ENCODE measurements at places on chromosomes 6 and 20.

DNA sequence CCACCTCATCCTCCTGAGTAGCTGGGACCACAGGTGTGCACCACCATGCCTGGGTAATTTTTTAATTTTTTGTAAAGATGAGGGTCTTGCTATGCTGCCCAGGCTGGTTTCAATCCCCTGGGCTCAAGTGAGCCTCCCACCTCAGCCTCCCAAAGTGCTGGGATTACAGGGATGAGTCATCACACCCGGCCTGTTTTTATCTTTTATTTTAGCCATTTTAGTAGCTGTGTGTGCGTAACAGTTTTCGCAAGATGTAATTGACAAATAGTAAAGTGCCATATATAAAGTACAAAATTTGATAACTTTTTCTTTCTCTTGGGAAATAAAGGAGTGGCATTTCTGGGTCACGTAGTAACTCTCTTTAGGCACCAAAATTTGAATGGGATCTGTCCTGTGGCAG lies 21.4 kb downstream of the SNAI1 start:
- DNase-seq = no peak

DNA sequence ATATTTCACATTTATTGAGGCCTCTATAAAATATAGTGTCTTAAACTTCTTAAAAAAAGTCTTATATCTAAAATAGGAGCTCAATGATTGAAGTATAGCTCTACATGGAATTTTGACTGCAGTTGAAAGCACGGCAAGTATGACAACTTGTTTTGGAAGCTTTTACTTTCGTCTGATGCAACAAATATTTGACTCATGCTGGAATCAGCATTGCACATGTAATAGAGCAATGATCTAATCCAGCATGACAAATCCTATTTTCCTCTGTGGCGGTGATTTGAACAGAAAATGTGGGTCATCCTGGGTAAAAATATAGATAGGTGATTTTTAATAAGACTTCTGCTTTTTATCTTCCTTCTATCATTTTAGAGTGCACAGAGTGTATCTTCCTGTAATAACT lies 111.6 kb downstream of the TINAG start:
- DNase-seq = no peak

DNA sequence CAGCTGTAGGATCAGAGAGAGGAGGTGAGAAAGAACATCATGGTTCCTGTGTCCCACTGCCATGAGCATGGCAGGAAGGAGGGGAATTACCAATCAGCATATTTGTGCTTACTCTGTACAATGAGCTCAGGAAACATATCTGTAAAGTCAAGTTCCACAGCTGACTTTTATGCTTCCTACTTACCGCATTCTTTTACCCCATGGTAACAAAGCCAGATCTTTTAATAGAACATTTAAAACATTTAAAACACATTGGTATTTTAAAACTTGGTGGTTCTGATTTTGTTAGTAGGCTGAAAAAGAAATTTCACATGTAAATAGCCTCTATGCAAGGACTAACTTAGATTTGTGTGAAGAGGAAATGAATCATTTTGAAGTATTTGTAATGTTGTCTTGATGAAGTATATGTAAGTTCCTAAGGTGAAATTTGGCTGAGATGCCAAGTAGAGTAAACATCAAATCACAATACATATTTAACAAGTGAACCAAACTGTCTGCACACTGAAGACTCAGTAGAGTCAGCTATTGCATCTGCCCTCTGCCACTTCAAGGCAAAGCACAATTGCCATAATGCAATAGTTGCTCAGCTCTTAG lies 114.7 kb downstream of the GJA10 start:
- DNase-seq = no peak

DNA sequence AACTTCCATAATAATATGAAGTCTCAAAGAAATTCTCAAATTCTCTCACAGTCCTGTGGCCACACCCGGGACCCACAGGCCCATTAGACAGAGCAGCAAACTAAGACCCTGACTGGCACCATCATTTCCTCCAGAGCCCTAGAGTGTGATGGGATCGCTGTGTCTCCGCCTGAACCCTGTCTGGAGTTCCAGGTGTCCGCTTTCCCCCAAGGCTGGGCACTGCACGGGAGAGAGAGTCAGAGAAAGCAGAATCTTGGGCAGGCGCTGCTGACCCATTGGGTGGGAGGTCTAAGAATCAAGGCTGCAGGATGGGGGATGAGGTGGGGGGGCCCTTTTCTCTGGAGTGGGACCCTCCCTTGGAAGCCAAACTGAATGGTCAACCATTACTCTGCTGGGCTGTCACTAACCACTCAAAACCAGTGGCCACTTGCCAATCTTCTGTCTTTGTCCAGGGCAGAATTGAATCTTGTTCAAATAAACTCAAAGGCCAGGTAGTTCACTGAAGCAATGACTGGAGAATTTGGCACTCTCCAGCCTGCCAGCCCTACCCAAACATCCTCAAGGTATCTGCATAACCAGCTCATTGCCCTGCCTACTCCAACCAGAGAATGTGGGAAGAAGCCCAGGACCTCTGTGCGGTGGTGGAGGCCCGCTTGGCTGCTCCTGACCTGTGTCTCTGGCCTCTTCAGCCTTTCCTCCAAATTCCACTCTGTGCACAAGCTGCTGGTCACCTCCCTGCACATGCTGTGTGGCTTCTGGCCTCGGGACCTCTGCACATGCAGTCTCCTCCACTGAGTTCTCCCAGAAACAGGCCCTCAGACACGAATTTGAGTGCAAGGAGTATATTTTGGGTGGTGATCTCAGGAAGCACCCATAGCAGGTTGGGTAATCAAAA lies 141.1 kb downstream of the CEBPB start:
- DNase-seq = no peak

DNA sequence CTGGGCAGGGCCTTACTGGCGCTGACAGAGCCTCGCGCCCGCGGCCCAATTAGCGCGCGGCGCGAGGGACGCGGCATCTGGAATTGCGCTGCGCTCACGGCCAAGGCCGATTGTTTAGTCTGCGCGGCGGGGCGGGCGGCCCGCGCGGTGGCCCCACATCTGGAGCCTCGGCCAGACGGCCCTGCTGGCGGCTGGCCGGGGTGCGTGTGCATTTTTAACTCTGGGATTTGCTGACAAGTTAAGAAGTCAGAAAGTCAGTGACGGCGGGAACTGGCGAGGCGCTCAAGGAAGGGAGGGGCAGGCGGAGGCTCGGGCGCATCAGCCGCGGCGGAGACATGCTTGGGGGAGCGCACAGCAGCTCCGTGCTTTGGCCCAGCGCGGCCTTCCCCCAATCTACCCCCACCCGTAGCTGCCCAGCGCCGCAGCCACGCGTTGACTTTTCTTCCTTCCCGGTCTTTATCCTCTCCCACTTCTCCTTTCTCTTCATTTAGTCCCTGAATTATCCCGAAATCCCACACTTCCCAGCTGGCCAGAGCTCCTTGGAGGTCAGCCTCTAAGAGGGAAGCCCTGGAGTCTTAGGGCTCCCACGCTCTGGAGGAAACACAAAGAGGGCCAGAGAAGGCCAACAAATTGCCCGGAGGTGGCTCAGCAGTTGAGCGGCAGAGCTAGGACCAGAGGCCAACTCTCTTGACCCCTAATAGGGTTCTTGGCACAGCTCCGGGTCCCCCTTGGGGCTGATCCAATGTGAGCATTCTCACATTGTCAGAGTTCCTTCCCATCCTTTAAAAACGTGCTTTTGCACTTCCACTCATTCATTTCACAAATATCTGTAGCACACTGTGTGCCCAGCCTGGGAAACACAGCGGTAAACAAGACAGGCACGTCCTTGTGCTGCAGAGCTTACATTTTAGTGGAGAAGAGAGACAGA lies 40.8 kb upstream of the FOXP4 start:
- peak; percentile 44 for DNase-seq

- no peak for DNase-seq
These were observed 44.3 kb downstream of the OR2B2 start for GRCh38 chr6:27867945-27868300.

DNA sequence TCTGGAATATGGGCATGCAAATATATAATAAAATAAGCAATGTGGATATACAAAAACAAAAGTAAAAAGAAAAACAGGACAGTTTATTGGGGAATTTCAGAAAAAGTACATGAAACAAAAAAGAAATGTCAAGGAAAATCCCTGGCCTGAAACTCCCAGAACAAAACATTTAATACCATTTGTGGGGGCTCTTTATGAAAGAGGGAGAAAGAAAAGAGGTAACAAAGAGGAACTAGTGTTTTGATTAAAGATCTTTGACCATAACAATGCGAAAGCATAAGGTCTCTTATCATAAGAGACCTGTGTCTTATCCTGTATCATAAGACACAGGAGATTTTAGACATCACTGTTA lies 88.6 kb upstream of the ARID1B start:
- no peak for DNase-seq

DNA sequence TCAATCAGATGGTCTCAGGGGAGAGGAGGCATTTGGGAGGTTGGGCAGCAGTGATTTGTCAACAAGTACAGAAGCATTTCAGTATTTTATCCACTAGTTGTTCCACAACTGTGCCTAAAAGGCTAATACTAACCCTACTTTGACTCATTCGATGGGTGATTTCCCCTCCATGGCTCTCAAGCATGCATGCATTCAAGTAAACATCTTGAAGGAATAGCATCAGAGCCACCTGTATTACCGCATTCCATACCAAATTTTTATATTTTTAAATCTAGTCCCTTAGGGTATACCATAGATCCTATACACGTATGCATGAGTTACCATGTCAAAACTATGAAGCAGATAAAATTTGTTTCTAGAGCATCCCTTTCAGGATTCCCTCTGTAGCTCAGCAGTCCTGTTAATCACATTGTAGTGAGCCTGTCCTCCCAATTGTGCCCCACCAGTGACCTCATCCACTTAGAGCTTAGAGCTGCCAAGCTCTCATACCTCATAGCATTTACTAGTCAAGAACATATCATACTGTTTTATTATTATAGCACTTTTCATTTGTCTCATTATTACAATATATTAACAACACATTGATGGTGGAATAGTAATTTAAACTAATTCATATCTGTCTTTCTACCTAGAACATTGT lies 213.8 kb downstream of the LAMA2 start:
- DNase-seq = no peak

DNA sequence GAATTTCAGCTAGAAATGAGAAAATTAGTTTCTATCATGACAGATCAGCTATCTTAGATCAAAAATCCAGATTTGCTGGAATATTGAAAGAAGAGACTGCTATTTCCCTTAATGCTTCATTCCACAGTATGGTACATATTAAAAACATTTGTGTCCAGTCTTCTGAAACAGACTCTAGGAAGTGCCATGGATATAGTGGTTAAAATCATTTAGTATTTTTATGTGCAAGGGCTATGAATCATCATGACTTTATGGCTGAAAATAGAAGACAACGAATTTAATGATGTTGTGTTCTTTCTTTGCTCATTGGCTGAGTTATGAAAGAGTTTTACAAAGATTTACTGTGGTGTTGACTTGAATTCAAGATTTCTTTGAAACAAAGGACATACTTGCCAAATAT lies 146.6 kb downstream of the ANKRD60 start:
- no peak for DNase-seq

DNA sequence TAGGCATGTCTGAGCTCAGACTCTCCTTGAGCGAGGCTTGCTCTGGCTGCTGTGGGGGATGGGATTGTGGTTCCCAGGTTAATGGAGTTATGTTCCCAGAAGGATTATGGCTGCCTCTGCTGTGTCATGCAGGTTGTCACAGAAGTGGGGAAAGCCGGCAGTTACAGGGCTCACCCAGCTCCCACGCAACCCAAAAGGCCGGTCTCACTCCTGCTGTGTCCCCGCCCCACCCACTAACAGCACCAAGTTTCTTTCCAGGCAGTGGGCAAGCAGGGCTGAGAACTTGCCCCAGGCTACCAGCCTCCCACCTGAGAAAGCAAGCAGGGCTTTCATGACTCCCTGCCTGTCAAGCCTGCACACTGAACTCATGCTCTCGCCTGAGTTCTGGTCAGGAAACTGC lies 750.5 kb downstream of the FRK start:
- no peak for DNase-seq

GRCh38 chr6:125356884-125357283 lies 55.1 kb upstream of the HDDC2 start:
- no peak for DNase-seq

GRCh38 chr6:168155821-168156741 lies 77.1 kb upstream of the FRMD1 start:
- no peak for DNase-seq

- no peak for DNase-seq
These were observed 41.7 kb upstream of the PIM1 start for GRCh38 chr6:37127961-37128862.

DNA sequence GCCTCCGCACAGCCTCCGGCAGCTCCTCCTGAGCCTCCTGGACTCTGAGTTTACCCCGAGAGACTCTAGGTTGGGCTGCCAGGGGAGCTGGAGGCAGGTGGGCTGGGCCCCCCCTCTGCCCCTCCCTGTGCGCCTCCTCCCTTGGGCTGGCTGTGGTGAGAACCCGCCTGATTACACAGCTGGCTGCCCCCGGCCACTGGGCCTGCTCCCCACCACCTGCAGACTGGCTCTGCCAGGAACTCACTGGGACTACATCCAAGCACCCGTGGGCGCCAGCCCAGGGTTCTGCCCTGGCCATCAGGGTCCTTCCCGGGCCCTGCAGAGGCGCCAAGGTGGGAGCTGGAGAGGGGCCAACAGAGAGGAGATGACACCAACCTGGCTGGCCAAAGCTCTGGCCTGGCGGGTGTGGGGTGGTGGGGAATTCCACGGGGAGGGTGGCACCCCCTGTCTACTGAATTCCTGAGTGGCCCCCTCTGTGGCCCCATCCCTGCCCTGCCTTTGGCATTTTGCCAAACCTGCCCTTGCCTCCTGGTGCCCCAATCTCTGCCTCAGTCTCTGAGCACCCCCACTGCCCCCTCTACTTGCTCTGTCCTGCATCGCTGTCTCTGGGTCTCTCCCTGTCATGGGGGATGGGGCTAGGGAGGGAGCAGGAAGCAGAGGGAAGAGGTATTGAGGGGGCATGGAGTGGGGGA lies 21.9 kb upstream of the CDH22 start:
- no peak for DNase-seq

- DNase-seq = no peak
These were observed 42.2 kb upstream of the UST start for GRCh38 chr6:148704400-148705246.

DNA sequence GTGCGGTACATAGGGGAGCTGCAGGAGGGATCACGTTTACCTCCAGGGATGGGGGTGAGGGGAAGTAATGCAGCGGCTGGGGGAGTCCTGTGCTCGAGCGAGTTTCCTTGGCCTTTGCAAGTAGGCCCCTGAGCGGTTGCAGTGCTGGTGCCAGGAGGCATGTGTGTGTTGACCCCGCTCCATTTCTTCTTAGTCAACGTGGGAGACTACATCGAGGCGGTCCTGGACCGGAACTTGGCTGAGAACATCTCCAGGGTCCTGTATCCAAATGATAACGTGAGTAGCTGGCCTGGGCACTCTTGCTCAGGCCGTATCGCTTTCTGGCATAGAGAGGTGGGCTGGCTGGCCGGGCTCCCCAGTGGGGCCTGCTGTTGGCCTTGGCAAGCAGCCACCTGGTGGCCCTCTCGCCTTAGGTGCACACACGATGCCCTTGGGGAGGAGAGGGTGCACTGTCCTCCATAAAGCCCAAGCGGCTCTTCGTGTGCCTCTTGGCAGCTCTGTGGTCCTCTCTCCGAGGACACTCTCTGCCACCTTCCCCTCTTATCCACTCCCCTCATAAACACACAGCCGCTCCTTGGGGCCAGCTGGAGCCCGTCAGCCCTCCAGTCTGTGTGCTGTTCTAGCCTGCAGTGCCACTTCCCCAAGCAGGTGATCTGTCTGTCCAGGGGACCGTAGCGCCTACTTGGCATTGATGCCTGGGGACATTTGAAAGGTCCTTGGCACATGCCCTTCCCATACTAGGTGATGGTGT lies 29.3 kb downstream of the PYGB start:
- DNase-seq = no peak

- no peak for DNase-seq
These were observed 623.8 kb downstream of the MMUT start for GRCh38 chr6:48839206-48839605.
